ENCODE measurements at places on chromosomes 6 and 20. TPM values are rescaled to one million over a fixed set of nuclear protein-coding genes. Genes with fewer than 3 reads are reported as not detected.

MRPL18 gene
- 87.0 TPM for total RNA-seq

FGD2 gene
- total RNA-seq = 15.6 TPM

TINAG gene
- not detected for total RNA-seq

RAMACL gene
- 0.29 TPM for total RNA-seq

MAS1 gene
- total RNA-seq = not detected

ADGB gene
- not detected for total RNA-seq

MATN4 gene
- total RNA-seq = 0.64 TPM

All from activated CD8-positive, alpha-beta memory T cell treated with anti-CD3 and anti-CD28 coated beads, Interleukin-2, amount 10 ng/mL, durations not matched to agents 7 days and 5 days (primary cell).